Activated T-helper 1 cell treated with anti-CD3 and anti-CD28 coated beads, Interleukin-12 subunit alpha, Interleukin-12 subunit beta, Interleukin-2, Interleukin-4 antibody, amounts not matched to agents 30 ng/mL and 10 ng/mL and 1 ng/mL, durations not matched to agents 14 hours and 24 hours and 36 hours (primary cell): ENCODE measurements at places on chromosomes 6 and 20. TPM values are rescaled to one million over a fixed set of nuclear protein-coding genes. Genes with fewer than 3 reads are reported as not detected.

Gene FAM83B
- total RNA-seq, result not detected in 2 replicates

Gene SPTLC3
- total RNA-seq, result 0.10 and 0.18 TPM in 2 replicates

Gene SYCP2
- 4.8 and 5.1 TPM in 2 replicates for total RNA-seq

Gene WFDC13
- total RNA-seq, result not detected in 2 replicates

Gene EYA4
- not detected in 2 replicates for total RNA-seq

GRCh38 chr6:105642708-105643107 lies 239.8 kb upstream of the PREP start:
- H3K4me3 ChIP-seq, result no peak overlapping the region
- H3K27me3 ChIP-seq, result peaks cover 4% of the 10 kb centered on the region
- peaks cover 59% of the 10 kb centered on the region for H3K4me1 ChIP-seq
- peaks cover 22% of the 10 kb centered on the region for H3K36me3 ChIP-seq
- no peak overlapping the region for H3K27ac ChIP-seq
- no peak for DNase-seq

- no peaks in the 10 kb centered on the region for H3K27me3 ChIP-seq
- no peak for DNase-seq
- H3K36me3 ChIP-seq, result no peaks in the 10 kb centered on the region
- no peak overlapping the region for H3K27ac ChIP-seq
These were observed 223.7 kb upstream of the SULF2 start for GRCh38 chr20:48008850-48009515.

GRCh38 chr6:15453186-15453585 lies 207.3 kb downstream of the JARID2 start:
- no peaks in the 10 kb centered on the region for H3K27me3 ChIP-seq
- DNase-seq, result no peak
- H3K36me3 ChIP-seq, result peaks cover 41% of the 10 kb centered on the region
- H3K4me3 ChIP-seq, result no peak overlapping the region

DNA sequence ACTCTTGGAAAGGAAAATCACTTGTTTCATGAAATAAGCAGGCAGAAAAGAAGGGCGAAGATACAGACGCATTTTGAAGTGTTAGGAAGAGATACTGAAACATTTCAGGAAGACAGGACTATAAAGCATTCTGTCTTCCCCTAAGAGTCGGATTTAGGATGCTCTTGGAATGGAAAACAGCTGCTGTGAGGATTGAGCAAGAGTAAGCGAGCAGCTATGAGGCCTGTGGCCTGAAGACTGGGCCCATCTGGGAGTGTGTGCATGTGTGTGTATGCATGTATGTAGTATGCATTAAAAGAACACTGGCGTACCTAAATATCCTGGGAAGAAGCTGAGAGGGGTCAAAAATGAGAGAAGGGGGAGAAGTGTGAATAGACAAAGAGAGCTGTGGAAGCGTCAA lies 83.6 kb downstream of the SIM1 start:
- no peak for DNase-seq
- H3K4me3 ChIP-seq, result no peak overlapping the region
- no peaks in the 10 kb centered on the region for H3K4me1 ChIP-seq
- peaks cover 2% of the 10 kb centered on the region for H3K27me3 ChIP-seq

DNA sequence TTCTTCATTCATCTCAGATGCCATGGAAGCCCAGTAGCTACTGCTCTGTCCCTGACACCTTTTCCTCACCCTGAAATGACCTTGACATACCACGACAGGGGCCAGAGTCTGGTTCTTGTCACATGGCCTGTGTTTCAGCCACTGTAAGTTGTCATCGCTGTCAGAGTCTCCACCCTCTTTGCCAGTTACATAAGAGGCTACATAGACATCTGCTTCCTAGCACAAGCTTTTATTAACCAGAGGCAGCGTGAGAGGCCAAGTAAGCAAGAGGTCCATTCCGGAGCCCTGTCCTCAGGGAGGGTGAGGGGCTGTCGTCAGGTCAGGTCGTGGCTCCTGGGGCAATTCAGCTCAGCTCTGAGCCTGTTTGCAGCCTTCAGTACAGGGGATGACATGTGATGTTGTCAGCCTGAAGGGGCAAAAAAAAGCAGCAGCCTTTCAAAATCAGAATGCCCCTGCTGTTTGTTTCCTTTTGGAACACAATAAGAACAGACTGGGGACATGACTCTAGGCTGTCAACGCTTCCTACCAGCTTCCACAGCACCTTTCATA lies 146.3 kb downstream of the MTFR2 start:
- no peaks in the 10 kb centered on the region for H3K36me3 ChIP-seq
- no peaks in the 10 kb centered on the region for H3K4me1 ChIP-seq
- DNase-seq, result no peak
- no peak overlapping the region for H3K4me3 ChIP-seq

GRCh38 chr6:136323431-136324112 lies 33.9 kb upstream of the BCLAF1 start:
- DNase-seq, result no peak
- H3K4me3 ChIP-seq, result no peak overlapping the region
- H3K27me3 ChIP-seq, result peaks cover 9% of the 10 kb centered on the region

- H3K4me1 ChIP-seq, result no peaks in the 10 kb centered on the region
- no peaks in the 10 kb centered on the region for H3K36me3 ChIP-seq
- H3K27me3 ChIP-seq, result no peaks in the 10 kb centered on the region
- no peak overlapping the region for H3K4me3 ChIP-seq
- H3K27ac ChIP-seq, result no peak overlapping the region
These were observed 634.4 kb downstream of the KIF16B start for GRCh38 chr20:15938847-15939246.

DNA sequence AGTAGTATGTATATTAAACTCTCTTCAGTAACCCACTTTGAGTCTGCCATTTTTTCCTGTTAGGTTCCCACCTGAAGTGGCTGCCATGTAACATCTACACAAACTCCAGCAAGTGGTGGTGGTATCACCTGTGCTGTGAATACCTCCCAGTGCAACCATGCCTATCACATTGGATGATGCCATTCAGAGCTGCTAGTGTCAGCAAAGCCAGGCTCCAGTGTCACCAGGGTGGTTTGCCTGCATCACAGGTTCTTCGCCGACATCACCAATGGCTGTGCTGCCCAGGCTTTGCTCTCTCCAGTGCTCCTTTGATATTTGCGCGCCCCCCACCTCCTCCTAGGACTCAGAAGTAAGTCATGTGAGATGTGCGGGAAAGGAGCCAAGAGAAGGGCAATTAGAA lies 162.6 kb upstream of the FOXA2 start:
- H3K4me1 ChIP-seq, result no peaks in the 10 kb centered on the region
- H3K27me3 ChIP-seq, result no peaks in the 10 kb centered on the region
- H3K36me3 ChIP-seq, result no peaks in the 10 kb centered on the region

DNA sequence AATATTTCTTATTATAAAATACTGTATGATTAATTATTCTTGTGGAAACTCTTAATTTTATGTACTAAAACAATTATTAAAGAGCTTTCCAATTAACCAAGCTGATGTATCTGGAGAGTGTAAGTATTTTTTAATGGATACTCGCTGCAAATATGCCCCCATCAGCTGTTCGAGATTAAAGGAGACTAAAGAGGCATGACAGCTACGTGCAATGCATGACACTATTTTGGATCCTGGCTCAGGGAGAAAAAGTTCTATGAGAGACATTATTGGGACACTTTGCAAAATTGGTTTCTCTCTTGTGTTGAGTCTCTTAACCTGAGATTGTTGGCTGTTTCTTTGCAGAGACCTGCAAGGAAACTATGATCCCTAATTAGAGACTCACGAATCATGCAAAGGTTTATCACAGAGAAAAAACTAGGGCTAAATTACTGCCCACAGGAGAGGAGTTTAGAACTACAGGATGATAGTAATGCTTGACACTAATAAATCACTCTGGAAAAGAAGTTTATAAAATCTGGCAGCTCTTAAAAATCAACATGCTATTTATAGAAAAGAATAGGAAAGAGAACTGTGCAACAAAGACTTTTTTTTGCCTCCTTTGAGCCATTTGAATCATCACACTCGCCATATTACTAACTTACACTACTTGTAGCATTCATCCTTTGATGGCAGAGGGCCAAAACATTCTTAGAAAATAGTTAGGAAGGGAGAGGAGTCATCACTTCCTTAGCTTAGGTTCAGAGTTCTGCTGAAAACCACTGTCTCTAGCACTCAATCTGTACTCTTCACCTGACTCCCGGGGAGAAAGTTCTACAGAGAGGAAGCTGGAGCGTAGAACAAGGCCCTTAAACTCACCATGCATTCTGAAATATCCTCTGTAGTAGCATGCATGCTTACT lies 25.3 kb downstream of the NRN1 start:
- no peak overlapping the region for H3K4me3 ChIP-seq
- peaks cover 50% of the 10 kb centered on the region for H3K4me1 ChIP-seq
- peaks cover 17% of the 10 kb centered on the region for H3K27me3 ChIP-seq
- DNase-seq, result no peak
